ENCODE measurements at places on chromosomes 5 and 9. TPM values are rescaled to one million over a fixed set of nuclear protein-coding genes. Genes with fewer than 3 reads are reported as not detected.
A peak's percentile ranks its signal among the peaks of the same experiment; 100 is the strongest.

DNA sequence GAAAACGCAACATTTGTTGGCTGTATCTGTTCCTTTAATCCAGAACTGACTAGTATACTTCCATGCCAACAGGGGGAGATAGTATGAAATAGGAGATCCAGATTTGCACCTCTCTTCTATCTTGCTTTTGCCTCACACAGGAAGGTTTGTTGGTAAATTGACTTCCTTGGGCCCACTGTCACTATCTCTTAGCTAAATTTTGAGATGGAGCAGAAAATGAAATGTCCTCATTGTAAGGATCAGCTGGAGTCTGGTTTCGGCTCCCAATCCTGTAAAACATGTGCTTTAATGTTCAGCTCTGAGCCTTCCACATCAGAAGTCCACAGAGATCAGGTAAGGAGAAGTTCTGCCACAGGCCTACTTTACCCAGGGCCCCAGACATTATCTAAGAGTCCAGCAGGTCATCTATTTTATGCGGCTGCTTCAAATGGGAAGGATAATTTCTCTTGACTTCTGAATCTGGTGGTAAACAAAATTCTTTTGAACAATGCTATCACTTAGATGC lies 176.8 kb downstream of the FER start:
- DNase-seq = no peak

DNA sequence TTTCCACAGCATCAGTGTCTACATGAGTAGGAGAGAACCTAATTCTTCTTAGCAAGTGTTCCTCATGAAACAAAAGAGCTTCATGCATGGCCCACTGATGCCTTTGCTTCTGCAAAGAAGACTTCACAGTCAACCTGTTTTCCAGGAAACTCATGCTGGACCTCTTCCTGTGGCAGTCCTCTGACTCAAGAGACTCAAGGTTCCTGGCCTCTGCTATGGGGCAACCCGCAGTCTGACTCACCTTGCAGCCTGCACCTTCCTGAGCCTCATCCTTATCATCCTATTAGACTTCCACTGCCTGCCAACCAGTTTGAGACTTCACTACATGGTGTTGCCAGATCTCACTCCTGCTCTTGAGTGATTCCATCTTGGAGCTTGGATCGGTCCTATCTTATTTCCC lies 17.6 kb upstream of the AGGF1 start:
- no peak for DNase-seq

DNA sequence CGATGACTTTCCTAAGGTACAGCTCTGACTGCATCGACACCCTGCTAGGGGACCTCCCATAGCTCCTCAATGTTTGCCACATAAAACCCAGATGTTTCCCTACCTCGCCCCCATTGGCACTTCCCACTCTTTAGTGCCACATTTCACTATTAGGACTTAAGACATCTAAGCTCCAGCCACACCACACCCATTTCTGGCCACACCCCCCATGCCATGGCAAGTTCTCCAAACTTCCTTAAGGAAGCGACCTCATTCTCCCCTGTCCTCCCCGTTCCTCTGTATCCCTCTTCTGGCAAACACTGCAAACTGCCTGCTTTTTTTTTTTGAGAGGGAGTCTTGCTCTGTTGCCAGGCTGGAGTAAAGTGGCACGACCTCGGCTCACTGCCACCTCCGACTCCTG lies 62.9 kb downstream of the USP20 start:
- DNase-seq = no peak

DNA sequence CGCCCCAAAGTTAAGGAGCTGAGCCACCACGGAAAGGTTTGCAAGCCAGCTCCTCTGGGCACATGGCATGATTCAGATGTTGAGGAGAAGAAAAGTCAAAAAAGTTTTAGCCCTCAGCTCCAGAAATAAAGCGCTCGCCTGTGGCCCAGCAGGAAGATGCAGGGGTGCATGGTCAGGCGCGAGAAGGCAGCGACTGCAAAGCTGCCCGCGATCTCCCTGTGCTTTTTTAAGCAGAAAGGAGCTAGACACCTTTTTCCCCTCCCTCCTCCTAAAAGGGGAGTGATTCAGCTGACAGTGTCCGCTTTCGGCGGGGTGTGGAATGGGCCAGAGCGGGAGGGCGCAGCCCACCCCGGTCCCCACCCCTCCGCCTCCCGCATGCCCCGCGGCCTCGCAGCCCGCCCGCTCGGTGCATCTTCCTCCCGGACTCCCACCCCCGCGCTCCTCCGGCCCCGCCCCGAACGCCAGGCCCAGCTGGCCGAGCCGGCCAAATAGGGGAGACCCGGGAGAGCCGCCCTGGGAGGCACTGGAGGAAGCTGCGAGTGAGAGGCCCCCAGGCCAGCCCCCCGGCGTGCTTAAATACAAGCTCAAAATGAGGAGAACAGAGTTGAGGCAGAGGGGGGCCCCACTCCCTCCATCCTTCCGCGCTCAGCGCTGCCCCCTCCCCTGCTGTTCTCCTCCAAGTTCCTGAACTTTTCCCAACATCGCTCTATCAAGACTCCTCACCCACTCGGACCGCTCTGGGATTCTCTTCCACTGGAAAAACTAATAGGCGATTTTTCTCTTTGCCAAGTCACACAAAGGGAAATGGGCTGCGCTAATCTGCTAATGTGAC lies at the start of gene ADAMTS12:
TSS of gene ADAMTS12 (minus strand) at position 203 of the 832 bp plus-strand sequence. CDS start at position 69, 134 bp downstream.
- DNase-seq = peak; percentile 81

DNA sequence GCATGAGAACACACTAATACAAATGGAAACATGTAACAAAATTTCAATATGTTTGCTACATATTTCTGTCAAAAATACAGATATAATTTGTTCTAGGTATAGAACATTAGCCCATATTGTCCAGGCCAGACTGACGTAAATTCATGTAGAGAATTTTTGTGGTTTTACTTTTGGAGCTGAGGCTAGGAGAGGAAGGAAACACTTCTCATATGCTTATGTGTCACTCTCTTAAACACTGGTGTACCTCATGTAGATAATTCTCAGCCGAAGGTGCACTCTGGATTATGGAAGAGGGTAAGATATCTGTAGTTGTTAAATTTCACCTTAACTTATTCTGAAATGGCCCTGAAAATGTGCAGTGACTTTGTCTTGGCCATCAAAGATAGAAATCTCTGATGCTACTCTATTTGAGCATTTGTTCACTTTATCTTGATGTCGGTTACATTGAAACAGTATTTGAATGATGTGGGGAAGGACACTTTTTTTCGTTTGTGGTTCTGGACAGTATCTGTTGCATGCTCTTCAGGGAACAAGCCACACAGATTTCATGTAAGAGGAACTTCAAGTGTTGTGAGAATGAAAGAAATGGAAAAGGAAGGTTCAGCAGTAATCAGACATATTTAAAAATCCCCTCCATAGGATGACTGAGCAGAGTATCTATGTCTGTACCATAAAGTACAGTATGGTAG lies 202.7 kb downstream of the SPATA31D1 start:
- no peak for DNase-seq

DNA sequence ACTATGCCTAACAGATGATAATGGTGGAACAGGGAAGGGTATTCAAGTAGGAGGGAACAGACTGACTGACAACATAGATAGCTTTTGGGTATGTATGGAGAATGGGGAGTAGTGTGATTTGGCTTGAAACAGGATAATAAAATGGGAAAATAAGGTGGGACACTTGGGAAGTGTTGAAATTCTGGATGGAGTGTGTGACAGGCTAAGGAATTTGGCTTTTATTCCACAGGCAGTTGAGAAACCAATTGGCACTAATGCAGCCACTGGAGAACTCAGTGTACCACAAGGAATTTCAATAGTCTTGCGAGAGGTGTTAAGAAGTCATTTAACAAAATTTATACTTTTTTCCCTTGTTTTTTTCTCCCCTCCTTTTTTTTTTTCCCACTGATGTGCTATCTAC lies 153.5 kb upstream of the ELAVL2 start:
- DNase-seq = no peak

DNA sequence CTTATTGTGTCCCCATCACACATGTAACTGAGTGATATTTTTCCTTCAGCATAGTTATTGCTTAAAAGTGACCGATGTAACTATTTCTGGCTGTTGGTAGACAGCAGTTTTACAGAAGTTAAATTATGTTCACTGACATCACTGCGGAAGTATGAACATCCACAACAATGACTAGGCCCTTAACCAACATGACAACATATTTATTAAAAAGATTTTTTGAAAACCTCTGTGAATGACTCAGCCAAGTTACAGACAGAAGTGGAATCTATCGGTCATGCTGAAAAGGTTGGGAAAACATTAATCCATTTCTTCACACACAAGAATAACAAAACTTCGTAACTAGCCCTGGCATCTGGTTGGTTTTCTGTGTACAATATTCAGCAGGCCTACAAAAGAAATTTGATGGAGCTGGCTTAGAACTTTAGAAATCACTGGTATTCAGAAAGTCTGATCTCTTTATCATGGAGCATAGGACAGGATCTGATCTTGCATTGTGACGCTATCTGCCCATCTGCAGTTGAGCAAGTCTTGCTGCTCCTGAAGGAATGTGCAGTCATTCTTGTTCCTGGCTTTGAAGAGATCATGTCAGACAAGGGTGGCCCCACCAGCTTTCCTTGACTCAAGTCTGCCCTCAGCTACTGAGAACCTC lies 6.5 kb downstream of the GLIS3 start:
- no peak for DNase-seq

DNA sequence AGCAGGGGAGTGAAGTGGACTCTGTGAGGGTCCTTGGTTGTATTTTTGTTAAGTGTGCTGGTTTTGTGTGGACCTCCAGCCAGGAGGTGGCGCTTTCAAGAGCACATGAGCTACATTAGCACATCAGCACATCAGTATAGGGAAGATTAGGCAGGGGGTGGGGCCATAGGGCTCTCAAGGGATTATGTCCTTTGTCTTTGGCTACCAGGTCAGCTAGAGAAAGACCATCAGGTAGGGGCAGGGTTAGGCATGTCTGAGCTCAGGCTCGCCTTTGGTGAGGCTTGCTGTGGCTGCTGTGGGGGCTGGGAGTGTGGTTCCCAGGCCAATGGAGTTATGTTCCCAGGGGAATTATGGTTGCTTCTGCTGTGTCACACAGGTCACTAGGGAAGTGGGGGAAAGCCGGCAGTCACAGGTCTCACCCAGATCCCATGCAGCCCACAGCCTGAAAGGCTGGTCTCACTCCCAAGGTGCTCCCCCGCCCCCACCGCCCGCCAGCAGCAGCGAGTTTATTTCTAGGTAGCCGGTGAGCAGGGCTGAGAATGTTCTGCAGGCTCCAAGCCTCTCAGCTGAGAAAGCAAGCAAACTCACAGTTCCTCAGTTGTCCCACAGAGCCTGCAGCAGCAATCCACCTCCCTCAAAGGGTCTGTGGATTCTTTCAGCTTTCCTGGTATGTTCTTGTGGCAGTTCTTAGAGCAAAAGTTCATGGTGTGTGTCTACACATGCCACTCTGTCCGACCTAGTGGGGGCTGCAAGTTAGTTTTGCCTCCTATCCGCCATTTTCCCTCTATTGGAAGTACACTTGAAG lies 13.7 kb downstream of the OR1J1 start:
- no peak for DNase-seq

DNA sequence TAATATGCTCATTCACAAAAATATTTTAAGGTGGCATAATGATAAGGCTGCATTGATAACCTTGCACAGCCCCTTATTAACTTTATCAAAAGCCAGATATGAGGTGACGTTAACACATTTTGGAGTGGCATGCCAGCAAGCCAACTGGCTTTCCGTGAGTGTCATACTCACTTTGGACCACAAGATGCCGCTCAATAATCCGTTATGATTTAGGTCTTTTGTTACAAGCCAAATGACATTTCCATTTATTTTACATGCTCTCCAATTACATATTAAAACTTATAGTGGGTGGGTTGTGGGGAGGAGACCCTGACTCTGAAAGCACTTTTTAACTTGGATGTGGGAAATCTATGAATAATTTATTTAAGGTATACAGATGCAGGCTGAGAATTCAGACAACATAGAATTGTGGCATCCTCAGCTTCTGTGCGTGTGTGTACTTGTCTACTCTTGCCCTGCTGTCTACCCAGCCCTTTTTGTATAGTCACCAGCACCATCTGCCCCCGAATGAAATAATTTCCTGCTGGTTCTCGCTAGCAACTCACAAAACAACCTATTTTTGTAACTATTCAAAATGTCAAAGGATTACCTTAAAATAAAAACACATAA lies 305.1 kb downstream of the PSAT1 start:
- no peak for DNase-seq

DNA sequence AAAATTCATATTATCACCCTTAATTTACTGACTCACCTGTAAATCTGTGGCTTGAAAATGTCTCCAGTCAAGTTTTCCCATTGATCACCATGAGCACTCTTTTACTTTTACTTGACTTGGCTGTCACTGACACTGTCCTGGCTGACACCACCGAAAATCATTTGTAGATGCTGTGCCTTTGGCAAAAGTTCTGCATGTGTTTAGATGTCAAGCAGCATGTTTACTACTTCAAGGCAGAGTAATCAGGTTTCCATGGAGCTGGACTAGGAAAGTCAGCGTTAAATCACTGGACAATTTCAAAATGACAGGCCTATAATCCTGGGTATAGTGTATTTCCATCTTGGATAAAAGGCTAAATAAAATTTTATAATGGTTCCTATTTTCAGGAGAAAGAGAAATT lies 1530.6 kb upstream of the CDH6 start:
- DNase-seq = no peak

GRCh38 chr5:66223637-66224036 lies 79.5 kb downstream of the SREK1 start:
- no peak for DNase-seq

GRCh38 chr5:169893010-169893409 lies 87.3 kb downstream of the INSYN2B start:
- DNase-seq = no peak

DNA sequence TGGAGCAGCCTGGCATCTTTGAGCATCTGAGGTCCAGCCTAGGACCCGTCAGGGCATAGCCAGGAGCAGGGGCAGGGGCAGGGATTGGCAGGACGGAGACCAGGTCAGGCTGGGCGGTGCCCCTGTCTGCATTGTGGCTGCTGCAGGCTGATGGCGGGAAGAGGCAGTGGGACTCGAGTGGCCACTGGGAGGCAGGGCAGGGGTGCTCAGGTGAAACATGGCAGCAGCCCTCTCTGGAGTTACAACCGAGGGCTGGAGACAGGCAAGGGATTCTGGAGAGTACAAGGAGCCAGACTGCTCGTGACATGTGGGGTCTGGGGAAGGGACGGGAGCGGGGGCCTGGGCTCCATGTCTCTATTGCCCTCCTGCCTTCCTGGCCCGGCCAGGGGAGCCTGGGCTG lies 97.4 kb upstream of the RAPGEF1 start:
- no peak for DNase-seq

GRCh38 chr9:14780251-14780650 lies 57.7 kb upstream of the CER1 start:
- DNase-seq = no peak

- DNase-seq = peak; percentile 65
Measured at GRCh38 chr9:35675732-35676392, 2.1 kb downstream of the CA9 start.

The FOXD4L5 gene
- total RNA-seq = not detected

The CYLC2 gene
- total RNA-seq = not detected

Measured in Right ventricle myocardium inferior (tissue), 1 donor.